ENCODE measurements at places on chromosomes 11 and 22. TPM values are rescaled to one million over a fixed set of nuclear protein-coding genes. Genes with fewer than 3 reads are reported as not detected.

DNA sequence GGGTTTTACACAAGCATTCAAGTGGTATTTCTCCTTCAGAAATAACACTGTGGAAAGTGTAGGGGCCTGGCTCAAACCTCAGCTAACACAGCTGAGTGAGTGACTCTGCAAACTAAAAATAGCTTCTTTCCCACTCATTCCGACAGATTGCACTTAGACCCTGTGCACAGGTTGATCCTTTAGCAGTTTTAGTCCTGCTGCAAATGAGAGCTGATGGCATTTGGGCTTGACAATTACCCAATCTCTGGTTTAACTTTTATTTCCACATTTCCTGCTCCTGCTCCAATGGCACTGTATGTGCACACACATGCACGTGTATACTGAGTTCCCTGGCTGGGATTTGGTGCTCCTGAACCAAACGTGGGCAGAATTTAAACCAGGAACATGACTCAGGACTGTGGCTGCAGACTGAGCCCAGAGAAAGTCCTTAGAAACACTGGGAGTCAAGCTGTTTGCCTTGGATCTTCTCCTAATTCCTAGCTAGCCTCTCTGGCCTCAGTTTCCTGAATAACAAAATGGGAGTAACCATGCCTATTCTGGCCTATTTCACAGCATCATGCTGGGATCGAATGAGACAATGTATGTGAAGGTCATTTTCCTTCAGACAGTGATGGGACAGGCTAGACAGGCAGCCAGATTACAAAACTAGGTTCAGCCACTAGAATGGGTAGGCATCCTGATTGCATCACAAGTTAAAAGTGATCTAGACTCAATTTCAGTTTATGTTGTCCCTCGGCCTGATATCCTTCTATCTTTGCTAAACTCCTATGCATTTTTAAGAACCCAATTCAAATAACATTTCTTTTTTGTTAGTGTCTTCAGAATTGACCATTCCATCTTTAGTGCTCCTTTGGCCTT lies 58.2 kb downstream of the SERGEF start:
- no peak for DNase-seq

DNA sequence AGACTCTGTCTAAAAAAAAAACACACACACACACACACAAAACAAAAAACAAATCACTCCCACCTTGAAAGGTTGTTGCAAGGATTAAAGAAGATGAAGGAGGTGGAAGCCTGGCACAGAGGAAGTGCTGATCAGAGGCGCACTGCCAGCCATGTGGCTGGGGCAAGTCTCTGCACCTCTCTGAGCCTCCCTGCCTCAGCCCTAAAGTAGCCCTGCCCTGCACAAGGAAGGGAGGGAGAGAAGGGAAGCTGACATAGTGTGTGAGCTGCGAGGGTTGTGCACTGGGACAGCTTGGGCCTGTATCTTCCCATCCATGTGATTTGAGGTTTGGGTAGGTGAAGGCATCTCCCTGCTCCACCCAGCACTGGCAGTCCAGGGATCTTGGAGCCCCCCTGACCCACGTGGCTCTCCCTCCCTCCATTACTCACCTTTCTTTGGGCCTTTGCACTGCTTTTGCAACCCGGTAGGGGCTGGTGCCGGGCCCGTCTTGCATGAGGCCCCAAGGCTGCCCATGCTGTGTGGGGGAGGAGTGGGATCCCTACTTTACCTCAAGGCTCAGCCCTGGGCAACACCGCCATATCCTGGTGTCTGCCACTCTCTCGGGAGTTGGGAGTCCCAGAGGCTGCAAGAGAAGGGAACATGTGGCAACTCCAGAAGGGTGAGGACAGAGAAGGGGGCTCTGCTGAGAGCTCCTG lies 30.5 kb downstream of the IFT27 start:
- DNase-seq, result no peak

- no peak for DNase-seq
Observed at GRCh38 chr22:46518542-46519325, 18.7 kb downstream of the CELSR1 start.

DNA sequence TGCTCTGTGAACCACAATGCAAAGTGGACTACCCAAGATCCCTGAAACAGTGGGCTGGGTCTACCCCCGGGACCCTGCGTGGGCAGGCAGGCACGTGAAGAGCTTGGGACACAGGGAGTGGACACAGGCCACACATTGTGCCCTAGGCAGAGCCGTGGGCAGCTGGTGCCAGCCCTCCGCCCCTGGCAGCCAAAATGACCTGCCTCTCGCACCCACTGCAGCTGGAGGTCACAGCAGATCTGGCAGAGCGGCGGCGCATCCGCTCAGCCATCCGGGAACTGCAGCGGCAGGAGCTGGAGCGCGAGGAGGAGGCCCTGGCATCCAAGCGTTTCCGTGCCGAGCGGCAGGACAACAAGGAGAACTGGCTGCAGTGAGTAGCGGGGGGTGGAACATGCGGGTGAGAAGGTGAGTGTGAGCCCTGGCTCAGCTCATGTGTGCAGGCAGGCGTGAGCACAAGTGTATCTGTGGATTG lies 6.7 kb downstream of the SMTN start:
- no peak for DNase-seq

- DNase-seq, result no peak
Observed at GRCh38 chr11:126357969-126358762, 2.7 kb downstream of the ST3GAL4 start.

DNA sequence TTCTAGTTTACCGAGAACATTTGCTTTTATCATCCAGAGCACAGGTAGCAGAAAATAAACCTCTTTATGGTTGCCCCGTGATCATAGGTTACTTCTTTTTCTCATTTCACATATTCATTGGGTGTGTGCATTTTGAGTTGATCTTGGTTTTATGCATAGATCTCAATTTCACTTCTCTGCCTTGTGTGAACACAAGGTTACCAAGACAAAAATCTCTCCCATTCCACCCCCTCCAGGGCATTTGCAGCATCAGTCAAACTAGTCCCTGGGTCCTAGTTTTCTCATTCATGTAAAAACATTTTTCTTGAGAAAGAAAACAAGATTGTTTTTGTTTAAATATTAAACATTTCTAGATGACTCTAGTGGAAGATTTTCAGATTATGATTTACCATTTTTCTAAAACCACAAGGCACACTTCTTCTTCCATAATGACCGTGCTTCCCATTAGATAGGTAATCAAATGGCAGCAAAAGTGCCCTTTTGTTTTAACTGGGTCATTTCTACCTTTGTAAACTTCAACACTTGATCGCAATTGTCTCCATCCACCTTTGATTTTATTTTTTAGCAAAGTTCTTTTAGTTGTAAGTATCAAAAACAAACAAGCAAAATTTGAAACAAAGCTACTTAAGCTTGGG lies 526.6 kb upstream of the CADM1 start:
- DNase-seq, result no peak

- no peak for DNase-seq
Observed at GRCh38 chr11:110295086-110295485, 1.3 kb downstream of the RDX start.

DNA sequence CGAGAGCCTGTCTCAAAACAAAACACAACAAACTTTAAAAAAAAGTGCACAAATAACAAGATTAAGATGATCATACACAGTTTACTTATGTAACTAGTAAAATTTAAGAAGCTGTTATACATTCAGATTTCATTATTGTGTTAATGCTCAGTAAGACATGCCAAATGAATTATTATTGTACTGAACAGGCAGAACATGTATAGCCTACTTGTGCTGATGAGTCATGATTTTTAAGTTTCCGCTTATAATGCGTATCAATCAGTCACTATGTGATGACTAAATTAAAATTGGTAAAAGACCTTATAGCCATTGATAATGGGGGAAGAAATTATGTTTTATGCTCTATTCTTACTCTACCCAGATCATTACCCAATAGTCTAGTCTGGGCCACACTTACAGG lies 20.5 kb upstream of the EXPH5 start:
- DNase-seq, result no peak

GRCh38 chr11:23564370-23564769 lies 704.1 kb upstream of the CCDC179 start:
- DNase-seq, result no peak

GRCh38 chr11:18720808-18721560 lies 5.0 kb downstream of the IGSF22 start:
- DNase-seq, result no peak

GRCh38 chr11:106957030-106957482 lies 61.2 kb downstream of the GUCY1A2 start:
- DNase-seq, result no peak

GRCh38 chr11:73530109-73530508 lies 67.8 kb downstream of the FAM168A start:
- DNase-seq, result no peak

- DNase-seq, result no peak
Observed at GRCh38 chr11:70511345-70511744, 113.0 kb downstream of the CTTN start.

DNA sequence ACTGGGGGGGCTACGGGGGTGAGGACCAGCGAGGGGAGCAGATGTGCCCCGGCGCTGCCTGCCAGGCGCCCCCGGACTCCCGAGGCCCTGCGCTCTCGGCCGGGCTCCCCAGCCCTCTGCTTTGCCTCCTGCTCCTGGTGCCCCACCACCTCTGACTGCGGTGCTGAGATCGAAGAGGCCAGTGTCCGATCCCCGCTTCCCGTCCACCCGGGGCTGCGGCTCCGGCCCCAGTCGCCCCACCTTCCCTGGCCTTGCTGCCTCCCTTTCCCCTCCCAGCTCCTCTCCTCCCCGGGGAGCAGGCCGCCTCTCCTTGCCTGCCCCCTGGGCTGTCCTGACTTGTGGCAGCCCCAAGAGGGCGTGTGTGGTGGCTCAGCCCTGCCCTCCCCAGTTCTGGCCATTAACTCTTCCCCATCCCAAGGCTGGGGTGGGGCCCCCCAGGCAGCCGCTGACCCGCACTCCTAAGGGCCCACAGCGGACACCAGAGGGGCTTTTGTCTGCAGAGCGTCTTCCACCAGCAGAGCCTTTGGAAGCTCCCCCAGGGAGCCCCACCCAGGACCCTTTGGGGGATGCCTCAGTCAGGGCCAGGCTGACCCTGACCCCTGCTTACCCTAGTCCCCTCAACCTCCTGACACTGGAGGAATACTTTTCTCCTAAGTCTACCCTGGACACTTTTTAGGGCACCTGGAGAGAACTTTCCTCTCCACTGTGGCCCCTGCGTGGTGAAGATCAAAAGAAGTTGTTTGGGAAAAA lies 16.6 kb downstream of the RTN4RL2 start:
- DNase-seq, result no peak

DNA sequence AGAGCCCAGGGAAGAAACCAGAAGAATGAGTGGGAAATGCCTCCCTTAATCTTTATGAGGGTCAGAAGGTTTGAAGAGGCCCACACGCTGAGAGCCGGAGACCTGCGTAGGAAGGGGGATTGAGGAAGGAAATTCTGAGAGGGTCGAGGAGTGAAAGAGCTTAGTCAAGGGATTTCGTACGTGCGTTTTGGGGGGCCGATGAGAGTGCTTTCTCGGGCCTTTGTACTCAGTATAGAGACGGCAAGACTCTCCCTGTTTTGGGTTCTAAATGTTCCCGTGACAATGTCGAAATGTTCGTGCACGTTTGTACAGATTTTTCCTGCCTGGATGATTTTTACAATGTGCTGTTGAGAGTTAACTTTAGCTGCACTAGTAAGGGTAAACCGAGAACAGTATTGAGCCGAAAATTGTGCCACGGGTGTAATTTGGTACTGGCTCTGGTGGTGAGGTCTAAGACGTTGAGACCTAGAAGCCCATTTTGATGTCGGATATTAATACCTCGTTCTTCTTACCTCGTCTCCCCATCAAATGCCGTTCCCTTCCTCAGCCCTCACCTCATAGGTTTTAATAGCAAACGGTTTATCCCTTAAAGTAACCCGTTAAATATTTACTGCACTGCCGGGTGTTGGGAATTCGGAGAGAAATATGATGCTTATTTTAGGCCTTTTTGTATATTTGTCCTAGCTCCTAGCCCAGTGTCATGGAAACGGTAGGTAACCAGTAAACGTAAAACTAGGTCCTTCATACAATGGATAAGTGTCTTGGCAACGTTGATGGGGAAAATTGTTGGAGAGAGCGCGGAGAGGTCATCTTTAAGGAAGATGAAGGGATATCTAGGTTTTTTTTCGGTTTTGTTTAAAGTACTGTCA lies 734 bp downstream of the C11orf58 start:
- peak; percentile 17 for DNase-seq

GRCh38 chr22:50246242-50247175 lies 1.7 kb upstream of the TUBGCP6 start:
- DNase-seq, result no peak

- no peak for DNase-seq
Observed at GRCh38 chr11:122422682-122423081, 232.8 kb upstream of the UBASH3B start.

DNA sequence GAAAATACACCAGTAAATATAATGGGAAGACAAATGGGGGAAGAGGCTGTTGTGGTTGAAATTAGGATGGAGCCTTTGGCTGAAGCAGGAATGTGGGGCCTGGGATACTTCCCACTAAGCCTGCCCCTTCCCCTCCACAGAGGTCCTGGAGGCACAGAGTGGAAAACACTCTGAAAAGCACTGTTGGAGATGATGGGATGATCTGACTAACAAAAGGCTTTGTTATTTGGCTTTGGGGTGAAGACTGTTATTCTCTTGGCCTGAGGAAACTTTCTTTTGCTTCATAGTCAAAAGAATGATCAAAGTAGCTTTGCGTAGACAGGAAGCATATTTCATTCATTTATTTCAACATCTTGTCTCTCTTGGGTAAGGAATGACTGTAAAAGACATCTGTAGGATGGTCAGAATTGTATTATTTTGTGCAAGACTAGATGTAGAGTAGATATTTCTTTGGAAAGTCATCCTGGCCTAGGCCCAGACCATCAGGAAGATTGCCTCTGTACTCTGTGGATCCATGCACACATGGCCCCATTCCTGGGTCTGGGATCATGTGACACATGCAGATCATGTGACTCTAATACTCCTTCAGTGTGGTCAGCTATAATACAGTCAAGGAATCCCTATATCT lies 111.4 kb downstream of the SPON1 start:
- DNase-seq, result peak; percentile 70

SCGB1A1 gene
- not detected for polyA plus RNA-seq

TSKU gene
- polyA plus RNA-seq, result 18.6 TPM

VPREB3 gene
- polyA plus RNA-seq, result 0.66 TPM

Measured in forelimb muscle (tissue), 1 donor.